ENCODE measurements at places on chromosomes 3 and 15. TPM values are rescaled to one million over a fixed set of nuclear protein-coding genes. Genes with fewer than 3 reads are reported as not detected.

ALS2CL gene
- total RNA-seq: 12.2 TPM

MB21D2 gene
- total RNA-seq: 16.9 TPM

METTL6 gene
- 35.4 TPM for total RNA-seq

EPM2AIP1 gene
- total RNA-seq: 28.3 TPM

GXYLT2 gene
- 26.6 TPM for total RNA-seq

TMEM158 gene
- 8.2 TPM for total RNA-seq

AQP9 gene
- total RNA-seq: 3.2 TPM

GOLIM4 gene
- 40.2 TPM for total RNA-seq

RTP3 gene
- total RNA-seq: not detected

FAIM gene
- total RNA-seq: 9.9 TPM

ITIH4 gene
- 10.7 TPM for total RNA-seq

CTXN2 gene
- not detected for total RNA-seq

CCR5 gene
- total RNA-seq: 0.47 TPM

ITIH1 gene
- 0.41 TPM for total RNA-seq

DZIP1L gene
- 53.6 TPM for total RNA-seq

GOLGA6C gene
- total RNA-seq: not detected

MYO1E gene
- total RNA-seq: 89.9 TPM

TIMP4 gene
- total RNA-seq: 2.0 TPM

MYO5A gene
- total RNA-seq: 11.2 TPM

TGM5 gene
- total RNA-seq: not detected

MYL3 gene
- total RNA-seq: 23.5 TPM

TRIM42 gene
- not detected for total RNA-seq

ERICH6 gene
- not detected for total RNA-seq

TNNC1 gene
- 97.2 TPM for total RNA-seq

SKIL gene
- total RNA-seq: 73.5 TPM

UNC45A gene
- total RNA-seq: 79.9 TPM

CFAP44 gene
- 9.3 TPM for total RNA-seq
